ENCODE measurements at places on chromosomes 2 and 18.

GRCh38 chr18:61086657-61087056 lies 246.6 kb upstream of the CDH20 start:
- no peak for DNase-seq

GRCh38 chr2:157492189-157492773 lies 48.4 kb upstream of the CYTIP start:
- peak; percentile 65 for DNase-seq

GRCh38 chr2:128249555-128249954 lies 69.1 kb downstream of the HS6ST1 start:
- DNase-seq: no peak

DNA sequence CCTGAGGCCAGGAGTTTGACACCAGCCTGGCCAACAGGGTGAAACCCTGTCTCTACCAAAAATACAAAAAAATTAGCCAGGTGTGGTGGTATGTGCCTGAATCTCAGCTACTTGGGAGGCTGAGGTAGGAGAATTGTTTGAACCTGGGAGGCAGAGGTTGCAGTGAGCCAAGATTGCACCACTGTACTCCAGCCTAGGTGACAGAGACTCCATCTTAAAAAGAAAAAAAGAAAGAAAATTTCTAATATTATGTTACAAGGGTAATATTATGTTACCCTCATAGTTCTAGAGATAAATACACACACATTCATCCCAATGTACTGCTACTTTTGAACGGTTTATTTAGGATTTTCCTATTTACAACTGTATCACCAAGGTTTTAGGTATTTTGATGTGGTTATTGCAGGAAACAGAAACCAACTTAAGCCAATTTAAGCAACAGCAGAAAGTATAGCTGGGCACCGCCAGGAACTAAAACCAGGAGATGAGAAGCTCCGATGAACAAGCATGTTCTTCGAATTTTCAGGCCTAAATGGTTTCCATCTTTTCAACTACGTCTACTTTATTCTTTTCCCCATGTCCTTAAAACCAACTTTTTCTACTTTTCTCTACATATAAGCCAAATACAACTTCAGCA lies 11.8 kb upstream of the ROCK1 start:
- DNase-seq: no peak

GRCh38 chr2:46161315-46161714 lies 135.9 kb upstream of the EPAS1 start:
- DNase-seq: no peak

DNA sequence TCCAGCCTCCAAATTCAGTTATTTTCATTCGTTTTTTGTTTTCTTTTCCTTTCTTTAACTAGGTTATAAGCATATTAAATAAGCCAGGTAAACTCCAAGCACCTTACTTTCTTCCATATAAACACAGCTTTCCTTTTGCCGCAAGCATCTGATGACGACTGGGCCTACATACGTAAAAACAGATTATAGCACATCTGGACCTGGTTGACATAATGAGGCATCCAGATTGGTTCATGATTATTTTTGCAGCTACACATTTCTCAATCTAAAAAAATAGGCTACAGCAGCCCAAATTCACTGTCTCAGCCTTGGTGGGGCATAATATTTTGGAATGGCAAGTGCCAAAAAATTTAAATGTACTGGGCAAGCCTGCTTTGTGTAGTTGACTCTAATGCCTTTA lies 7.7 kb downstream of the CYP1B1 start:
- no peak for DNase-seq

GRCh38 chr2:210859314-210859713 lies 302.9 kb downstream of the CPS1 start:
- DNase-seq: no peak

GRCh38 chr2:216363221-216363620 lies 9.1 kb downstream of the MARCHF4 start:
- no peak for DNase-seq

- peak; percentile 88 for DNase-seq
Observed at GRCh38 chr2:55137024-55137958, 87.0 kb upstream of the RTN4 start.

- DNase-seq: no peak
Observed at GRCh38 chr18:2672410-2672809, 16.9 kb downstream of the SMCHD1 start.

DNA sequence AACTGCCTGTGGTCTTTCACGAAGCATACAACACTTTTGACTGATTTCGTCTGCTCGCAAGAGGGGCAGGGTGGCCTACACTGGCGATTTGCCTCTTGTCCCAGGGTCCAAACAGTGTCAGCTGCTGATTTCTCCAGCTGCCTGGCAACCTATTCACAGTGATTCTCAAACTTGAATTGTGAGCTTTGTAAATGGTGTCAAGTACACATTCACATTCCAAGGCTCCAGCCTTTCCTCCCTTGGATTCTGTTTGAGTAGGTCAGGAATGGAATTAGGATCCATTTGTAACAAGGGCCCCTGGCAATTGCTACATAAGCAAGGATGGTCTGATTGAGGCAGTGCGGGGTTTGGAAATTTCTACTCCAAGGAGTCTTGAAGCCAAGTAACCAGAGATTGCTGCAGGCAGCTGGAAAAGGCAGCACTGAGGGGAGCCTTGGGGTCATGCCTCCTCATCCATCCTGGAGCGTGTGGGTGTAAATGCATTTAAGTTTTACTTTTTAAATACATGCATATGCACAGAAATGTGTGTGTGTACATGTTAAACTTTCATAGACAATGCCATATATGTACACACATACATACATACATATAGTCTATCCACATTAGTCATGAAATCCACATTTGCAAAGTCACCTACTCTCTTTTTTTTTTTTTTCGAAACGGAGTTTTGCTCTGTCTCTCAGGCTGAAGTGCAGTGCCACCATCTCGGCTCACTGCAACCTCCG lies 86.8 kb upstream of the UXS1 start:
- no peak for DNase-seq

DNA sequence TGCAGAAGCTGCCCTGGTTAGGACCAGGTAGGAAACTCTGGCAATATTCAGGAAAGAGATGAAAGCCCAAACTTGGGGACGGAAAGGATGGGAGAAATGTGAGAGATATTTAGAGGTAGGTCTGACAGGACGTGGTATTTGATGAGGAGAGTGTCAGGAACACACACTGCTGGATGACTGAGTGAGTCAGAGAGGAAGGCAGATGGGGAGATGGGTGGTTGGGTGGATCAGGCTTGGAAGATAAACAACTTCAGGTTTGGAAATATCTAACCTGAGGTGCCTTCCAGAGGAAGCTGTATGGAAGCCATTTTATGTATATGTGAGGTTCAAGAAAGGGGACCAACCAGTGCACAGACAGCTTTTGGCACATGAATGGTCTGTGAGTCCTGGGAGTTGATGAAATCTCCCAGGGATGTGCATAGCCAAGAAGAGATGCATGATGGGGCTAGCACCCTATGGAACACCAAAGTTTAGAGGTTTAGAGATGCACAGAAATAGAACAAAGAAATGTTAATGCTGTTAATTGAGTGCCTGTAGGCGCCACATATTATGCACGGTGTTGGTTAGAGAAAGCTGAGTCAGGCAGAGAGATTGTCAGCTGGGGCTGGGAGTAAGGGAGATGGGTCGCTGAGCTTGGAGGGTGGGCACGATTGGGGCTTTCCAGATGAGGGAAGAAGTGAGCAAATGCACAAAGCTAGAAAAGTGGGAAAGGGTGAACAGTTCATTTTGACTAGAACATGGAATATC lies 101.0 kb downstream of the VIT start:
- no peak for DNase-seq

- DNase-seq: no peak
Observed at GRCh38 chr2:69186614-69187013, 173.6 kb downstream of the ANTXR1 start.

GRCh38 chr18:68713796-68714195 lies 1.1 kb downstream of the TMX3 start:
- DNase-seq: no peak

DNA sequence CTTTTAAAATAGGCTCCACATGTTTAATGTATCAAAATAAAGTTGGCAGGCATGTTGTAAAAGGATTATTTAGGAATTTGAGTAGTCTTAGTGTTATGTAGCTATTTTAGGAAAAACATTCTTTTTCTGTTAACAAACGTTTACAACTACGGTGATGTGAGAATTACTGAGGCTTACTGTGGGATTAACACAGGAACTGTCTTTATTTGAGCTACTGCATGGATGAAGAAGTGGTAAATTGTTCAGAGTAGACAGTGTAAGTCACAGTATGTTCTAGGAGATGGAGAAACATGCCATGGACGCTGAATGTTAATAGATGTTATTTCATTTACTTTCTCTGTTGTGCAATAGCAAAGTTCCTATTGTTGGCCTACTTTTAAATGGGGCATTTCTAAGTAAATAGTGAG lies 1.6 kb downstream of the PPM1B start:
- peak; percentile 65 for DNase-seq

DNA sequence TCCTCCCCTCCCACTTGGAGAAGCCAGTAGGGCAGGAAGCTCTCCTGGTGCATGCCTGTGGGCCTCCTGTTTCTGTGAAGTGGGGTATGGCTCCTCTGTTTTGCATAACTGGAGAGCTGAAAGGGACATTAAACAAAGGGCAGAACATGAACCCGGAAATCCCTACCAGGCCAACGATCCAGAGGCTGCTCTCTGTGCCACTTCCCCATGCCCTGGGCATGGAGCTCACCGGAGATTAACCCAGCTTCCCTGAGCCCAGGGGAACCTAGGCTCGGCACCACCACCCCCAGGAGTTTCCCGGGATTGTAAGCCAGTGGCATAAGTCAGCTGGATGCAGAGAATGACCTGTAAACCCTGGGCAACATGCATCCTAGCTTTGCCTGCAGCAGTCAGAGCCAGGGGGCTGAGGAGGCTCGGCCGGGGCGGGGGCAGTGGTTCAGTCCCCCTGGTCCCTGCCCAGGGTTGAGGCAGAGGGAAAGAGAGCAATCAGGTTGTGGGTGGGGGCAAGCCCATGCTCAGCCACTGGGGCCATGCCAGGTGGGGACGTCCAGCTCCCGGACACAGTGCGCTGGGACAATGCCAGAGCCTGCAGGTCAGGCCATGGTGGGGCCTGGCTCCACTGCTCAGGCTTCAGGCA lies 49.5 kb downstream of the TIMM21 start:
- no peak for DNase-seq

DNA sequence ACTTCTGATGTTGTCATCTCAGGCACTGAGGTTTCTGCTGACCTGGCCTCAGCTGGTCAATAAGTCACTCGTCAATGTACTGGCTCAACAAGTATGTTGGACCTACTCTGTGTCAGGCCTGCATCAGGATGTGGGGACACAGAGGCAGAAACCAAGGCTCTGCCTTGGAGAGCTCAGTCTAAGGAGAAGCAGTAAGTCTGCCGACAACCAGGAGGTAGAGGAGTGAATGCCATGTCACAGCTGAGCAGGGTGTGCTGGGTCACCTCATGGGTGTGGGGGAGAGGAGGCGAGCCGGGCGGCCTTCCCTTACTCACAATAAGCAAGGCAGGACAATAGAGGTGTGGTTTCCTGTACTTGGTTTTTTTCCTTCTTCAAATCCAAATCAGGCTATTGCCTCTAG lies 75.8 kb downstream of the COLEC12 start:
- no peak for DNase-seq

DNA sequence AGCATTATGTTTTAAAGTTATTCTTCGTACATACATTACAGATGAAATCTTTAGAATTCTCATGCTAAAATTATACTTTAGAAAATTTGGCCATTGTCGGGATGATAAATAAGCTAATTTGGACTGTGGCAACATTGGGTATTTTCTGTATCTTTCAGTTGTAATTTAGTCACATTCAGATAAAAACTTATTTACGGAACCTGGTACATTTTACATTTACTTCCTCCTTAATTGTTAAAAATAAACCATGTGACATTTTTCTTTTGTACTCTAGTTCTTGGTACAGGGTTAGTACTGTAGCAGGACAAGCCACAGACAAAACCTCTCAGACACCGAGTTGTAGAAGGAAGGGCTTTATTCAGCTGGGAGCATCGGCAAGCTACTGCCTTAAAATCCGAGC lies 4.2 kb downstream of the CNDP2 start:
- DNase-seq: peak; percentile 51

- DNase-seq: peak; percentile 88
Observed at GRCh38 chr2:181937473-181937872, 45.9 kb downstream of the ITPRID2 start.

DNA sequence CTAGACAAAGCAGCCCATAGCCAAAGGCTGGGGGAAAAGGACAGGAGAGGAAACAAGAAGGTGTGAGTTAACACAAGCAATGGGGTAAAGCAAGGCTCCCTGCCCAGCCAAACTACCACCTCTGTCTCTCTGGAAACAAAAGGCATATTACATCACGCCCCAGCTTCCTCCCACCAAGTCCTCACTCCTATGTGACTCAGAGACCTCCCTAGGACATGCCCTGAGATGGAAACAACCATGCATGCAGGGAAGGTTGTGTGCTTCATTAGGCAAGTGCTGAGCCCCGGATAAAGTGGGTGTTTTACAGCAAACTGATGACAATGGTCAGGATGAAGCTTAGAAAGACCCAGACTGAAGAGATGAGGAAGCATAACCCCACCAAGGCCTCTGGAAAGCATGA lies 9.0 kb upstream of the ATRAID start:
- DNase-seq: peak; percentile 70

GRCh38 chr2:119517433-119517832 lies 6.8 kb downstream of the SCTR start:
- DNase-seq: peak; percentile 80

- DNase-seq: no peak
Observed at GRCh38 chr18:80137976-80138375, 28.9 kb downstream of the ADNP2 start.

DNA sequence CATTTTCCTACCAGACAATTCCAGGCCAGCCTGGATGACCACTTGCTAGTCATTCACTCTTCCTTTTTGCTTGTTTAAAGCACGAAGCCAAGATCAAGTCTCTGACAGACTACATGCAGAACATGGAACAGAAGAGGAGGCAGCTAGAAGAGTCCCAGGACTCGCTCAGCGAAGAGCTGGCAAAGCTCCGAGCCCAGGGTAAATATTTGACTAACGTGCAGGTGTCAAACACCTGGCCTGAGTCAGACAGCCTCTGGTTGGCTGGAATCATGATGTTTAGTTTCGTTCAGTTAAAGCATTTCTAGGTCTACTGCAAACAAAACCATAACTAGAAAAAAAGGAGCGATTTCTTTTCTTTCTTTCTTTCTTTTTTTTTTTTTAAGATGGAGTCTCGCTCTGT lies 44.2 kb upstream of the LYPD6B start:
- no peak for DNase-seq

DNA sequence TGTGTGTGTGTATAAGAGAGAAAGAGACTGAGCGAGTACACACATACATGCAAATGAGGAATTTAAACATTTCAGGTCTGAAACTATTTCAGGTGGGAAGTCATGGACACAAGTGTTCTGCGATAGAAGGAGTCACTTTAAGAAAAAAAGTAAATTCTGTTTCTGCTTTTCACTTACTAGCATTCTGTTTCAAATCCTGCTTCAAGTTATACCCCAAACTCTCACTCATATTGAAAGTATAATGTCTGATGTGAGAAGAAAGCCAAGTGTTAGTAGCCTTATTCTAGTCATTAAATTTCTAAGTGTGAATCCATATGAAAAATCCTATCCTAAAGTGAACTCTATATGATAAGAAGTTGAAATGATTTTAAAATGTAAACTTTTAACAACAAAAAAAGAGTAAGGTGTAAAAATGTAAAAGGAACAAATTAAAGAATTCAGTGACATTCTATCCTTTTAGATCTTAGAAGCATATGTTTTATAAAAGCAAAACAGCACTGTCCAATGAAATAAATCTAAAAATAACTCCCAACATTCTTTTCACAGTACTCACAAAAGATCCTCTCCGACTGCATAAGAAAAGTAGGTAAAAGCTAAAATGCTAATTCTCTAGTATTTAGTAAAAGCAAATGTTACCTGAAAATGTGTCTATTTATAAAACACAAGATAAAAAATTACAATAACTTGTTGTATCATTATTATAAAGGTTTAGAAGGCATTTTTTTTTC lies 570.6 kb downstream of the ZEB2 start:
- DNase-seq: no peak

GRCh38 chr2:52345082-52345481 lies 1313.2 kb upstream of the NRXN1 start:
- no peak for DNase-seq
